NCI-H146 (cell line): ENCODE measurements at places on chromosomes 3 and 15.

GRCh38 chr3:141659821-141660613 lies 78.1 kb upstream of the RNF7 start:
- peak; percentile 92 for DNase-seq

DNA sequence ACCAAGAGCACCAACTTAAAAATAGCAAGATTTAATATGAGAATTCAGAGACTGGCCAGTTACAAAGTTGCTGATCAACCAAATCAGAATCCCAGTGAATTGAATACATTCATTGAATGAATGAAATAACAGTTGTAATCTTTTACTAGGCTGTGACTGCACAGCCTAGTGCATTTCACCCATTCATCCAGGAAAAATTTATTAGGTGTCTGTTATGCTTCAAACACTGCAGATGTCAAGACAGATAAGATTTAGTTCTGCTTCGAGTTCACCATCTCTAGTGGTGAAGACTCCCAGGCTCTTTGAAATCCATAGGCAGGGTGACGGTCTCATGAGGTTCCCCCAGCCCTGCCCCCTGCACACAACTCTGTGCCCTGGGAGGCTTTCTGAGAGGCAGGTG lies 28.9 kb downstream of the TGM4 start:
- no peak for DNase-seq

- DNase-seq: no peak
Measured at GRCh38 chr3:79140708-79141107, 627.1 kb downstream of the ROBO1 start.

DNA sequence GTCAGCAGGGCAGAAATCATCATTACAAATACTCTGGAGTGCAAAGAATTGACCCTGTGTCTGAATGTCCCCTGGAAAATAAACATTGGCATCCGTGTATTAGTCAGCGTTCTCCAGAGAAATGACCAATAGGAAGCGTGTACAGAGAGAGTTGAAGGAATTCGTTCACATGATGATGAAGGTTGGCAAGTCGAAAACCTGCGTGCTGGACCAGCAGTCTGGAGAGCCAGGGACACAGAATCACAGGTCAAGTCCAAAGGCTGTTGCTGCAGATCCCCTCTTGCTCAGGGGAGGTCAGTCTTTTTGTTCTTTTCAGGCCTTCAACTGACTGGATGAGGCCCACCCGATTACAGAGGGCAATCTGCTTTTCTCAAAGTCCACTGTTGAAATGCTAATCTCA lies 16.6 kb downstream of the GP9 start:
- DNase-seq: no peak

GRCh38 chr3:9169956-9170850 lies 79.2 kb downstream of the SRGAP3 start:
- DNase-seq: no peak

GRCh38 chr15:47186075-47186474 lies 531.2 kb upstream of the SEMA6D start:
- peak; percentile 9 for DNase-seq

DNA sequence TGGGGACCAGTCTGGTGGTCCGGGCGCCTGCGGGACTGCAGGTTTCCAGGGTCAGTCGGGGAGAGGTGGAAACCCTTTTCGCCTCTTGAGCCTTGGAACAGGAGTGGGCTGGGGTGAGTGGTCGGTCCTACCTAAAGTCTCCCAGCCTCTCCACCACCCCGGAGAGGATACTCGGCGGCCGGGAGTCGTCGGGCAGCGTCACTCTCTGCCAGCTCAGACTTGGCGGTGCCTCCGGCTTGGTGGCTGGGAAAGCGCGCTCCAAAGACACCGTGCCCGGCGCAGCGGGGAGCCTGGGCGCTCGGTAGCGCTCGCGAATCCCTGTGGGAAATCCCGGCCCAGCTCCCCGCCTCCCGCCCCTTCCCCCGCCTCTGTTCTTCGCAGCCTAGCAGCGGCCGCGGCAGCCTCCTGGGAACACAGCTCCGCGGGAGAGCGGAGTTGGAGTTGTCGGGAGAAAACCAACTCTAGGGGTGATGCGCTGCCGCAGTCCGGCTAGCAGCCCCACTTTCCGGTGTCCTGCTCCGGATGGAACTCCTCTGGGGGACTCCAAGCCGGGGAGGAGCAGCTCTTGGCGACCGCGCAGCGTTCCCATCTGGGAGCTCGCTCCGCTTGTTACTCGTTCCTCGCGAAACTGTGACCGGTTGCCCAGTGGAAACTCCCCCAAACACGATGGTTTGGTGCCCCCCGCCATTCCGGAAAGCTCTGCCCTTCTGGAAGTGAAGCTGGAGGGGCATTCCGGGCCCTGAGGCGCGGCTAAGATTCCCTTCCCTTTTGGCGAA lies 1.4 kb downstream of the EPHB1 start:
- peak; percentile 85 for DNase-seq

DNA sequence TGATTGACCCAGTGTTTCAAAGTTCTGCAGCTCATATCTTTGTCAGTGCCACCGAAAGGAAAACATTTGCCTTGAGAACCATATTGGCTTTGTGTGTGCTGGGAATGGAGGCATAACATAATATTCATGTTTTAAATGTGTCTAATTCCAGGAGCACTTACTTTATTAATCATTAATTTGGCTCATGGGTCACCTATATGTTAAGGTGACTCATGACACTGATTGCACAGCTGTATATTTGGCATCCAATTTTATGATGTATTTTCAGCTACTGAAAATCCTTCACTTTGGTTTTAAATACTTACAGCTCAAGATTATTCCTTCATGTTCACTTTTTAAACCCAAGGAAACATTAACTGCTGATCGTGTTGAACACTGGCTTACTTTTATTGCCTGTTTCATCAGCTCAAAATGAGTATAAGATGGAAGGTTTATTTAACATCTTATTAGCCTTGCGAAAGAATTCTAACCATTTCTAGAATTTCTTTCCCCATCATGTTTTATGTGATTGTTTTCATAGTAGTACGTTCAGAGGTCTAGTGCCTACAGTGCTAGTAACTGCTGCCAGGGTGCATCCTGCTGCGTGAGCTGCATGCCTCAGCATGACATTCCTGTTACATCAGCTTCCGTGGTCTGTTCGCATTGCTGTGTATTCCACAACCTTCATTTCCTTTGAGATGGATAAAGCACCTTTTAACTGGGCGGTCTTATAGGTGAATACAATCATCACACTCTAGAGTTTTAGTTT lies 63.7 kb downstream of the LRCH3 start:
- no peak for DNase-seq

- DNase-seq: no peak
Measured at GRCh38 chr15:34892963-34893591, 76.5 kb downstream of the AQR start.

DNA sequence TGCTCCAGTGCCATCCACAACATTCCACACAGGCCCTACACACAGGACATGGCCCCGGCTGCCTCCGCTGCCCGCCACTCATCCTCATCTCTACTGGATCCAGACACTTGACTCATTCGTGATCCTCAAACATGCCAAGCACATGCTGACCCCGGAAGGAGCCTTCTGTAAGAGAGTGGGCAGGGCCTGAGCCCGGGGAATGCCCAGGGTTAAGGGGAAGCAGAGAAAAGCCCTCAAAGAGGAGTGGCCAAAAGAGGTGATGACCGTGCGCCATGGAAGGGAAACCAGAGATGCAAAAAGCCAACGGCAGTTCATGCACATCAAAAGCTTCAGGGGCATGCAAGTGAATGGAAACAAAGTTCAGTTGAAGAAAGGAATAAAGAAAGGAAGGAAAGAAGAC lies 46.1 kb downstream of the RFTN1 start:
- no peak for DNase-seq

- no peak for DNase-seq
Measured at GRCh38 chr15:25401501-25401900, 37.3 kb downstream of the UBE3A start.

- DNase-seq: no peak
Measured at GRCh38 chr3:62815981-62816380, 59.2 kb downstream of the CADPS start.

GRCh38 chr3:58207954-58208353 lies 2.8 kb downstream of the DNASE1L3 start:
- no peak for DNase-seq

- no peak for DNase-seq
Measured at GRCh38 chr3:76661527-76662250, 378.2 kb upstream of the ROBO2 start.

DNA sequence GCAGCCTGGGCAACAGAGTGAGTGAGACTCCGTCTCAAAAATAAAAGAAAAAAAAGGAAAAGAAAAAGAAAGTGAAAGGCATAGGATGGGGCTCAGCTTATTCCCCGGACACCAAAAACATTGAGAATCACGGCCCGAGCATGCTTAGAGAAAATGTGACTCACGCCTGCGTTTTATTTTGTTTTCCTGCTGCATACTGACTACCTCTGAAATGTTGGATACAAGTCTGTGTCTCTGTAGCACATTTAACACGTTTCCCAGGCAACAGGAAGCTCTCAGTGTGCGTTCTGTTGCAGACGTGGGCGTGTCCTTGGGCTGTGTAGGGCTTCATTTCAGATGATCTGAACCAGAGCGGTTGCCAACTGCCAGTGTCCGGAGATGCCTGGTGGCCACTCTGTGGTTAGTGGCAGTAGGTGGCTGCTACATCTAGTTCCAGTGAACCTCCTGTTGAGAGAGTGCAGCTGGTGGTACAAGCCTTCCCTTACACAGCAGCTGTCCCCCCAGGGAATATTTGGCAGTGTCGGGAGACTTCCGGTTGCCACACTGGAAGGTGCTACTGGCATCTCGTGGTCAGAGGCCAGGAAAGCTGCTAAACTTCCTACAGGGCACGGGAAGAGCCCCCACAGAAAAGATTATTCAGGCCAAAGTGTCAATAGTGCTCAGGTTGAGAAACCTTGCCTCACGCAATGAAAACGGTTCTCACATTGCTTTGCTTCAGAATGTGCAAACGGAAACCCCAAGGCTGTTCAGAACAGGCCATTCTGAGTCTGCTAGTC lies 3.0 kb downstream of the SLC51A start:
- peak; percentile 86 for DNase-seq

DNA sequence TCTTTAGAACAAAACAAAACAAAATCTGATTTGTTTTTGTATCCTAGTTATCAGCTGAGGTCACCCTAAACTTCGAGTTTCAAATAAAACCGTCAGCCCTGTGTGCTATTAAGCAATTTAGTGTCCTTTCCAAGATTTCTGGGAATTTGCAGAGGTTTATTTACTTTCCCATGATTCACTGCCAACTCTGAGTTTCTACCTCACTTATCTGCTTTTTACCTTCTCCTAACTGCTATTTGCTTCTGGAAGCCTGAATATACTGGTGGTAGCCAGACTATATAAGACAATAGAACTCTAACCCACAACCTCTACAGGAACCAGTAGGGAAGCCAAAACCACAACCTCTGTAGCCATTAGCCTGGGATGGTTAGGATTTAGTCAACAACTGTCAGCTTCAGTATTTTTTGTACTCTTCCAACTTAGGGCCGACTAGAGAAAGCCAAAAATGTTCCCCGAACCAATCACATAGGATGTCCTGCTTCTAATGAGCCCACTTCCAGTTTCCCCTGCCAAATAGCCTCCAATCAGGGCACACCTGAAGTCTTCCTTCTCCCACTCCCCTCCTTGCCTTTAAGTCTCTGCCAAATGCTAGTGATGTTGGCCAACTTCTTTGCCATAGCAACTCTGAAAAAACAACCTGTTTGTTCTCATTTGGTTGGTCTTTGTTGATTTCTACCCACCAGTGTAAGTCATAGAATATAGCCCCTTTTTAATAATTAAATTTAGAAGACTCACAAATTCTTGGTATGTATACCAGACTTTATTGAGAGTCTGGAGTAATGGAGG lies 273.1 kb downstream of the ULK4 start:
- DNase-seq: no peak

- DNase-seq: peak; percentile 33
Measured at GRCh38 chr3:179882292-179882691, 154.4 kb downstream of the PEX5L start.

DNA sequence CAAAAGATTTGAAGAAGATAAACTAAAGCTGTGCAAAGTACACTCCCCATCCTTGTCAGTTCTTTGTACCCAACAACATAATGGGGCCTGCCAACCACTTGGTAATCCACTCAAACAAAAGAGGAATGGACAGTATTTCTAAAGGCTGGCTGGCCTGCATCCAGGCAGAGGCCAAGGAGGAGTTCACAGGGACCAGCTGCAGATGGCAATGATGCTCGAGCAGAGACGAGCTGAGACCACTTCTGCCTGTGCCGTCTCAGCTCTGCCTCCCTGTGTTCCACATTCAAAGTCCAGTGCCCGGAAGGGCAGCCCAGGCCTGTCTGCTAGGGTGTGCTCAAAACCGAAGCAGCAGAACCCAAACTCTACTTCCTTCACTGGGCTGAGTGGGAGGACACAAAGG lies 14.3 kb downstream of the CXCR6 start:
- DNase-seq: no peak

DNA sequence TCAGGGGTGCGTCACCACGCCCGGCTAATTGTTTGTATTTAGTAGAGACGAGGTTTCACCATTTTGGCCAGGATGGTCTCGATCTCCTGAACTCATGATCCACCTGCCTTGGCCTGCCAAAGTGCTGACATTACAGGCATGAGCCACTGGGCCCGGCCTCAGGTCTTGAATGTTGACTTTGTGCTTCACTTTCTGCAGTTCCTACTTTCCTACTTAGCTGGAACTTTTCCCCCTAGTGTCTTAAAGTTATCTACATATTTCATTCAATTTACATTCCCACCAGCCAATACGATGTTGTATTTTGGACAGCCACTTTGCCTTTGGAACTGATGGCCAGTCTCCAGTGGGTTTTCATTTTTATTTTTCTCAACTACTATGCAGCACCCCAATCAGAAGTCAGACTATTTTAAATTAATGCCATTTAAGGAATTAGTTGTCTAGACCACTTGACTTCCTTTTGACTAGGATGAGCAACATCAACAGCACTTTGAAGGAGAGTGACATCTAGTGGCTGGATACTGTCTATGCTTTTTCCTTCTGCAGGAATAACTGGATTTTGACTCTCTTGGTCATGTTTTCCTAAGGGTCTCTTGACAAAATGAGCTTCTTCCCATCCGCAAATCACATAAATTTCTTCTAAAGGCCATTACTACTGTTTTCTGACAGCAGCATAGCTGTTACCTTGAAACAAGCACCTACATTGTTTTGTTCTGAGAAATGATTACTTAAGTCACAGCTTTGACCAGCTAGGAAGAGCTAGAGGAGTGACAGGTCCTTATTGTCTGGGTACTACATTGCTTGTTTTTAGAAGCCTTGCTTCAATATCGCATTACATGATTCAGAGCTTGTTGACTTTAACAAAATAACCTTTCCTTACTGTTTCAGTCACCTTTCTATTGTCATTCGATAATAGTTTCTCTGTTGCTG lies 140.2 kb downstream of the ITPR1 start:
- DNase-seq: peak; percentile 2

- no peak for DNase-seq
Measured at GRCh38 chr3:142975316-142975995, 12.0 kb upstream of the PAQR9 start.

GRCh38 chr15:27495963-27496459 lies 525.0 kb downstream of the GABRG3 start:
- no peak for DNase-seq

- no peak for DNase-seq
Measured at GRCh38 chr3:38011111-38011510, 18.3 kb downstream of the PLCD1 start.
